ENCODE measurements at places on chromosomes 1 and 21.
A peak's percentile ranks its signal among the peaks of the same experiment; 100 is the strongest.

DNA sequence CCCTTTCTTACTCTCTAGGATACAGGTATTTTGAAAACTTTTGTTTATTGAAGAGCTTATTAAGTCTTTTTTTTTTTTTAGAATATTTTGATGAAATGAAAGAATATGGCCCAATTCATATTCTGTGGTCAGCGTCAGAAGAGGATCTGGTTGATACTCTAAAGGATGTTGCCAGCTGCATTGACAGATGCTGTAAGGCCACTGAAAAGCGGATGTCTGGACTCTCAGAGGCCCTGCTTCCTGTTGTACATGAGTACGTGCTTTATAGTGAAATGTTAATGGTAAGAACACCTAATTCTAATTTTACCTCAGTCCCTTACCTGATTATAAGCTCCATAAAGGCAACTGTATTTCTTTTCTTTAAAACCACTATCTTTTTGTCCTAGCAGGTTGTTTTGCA lies 37.1 kb downstream of the SNX7 start:
- no peak for DNase-seq

DNA sequence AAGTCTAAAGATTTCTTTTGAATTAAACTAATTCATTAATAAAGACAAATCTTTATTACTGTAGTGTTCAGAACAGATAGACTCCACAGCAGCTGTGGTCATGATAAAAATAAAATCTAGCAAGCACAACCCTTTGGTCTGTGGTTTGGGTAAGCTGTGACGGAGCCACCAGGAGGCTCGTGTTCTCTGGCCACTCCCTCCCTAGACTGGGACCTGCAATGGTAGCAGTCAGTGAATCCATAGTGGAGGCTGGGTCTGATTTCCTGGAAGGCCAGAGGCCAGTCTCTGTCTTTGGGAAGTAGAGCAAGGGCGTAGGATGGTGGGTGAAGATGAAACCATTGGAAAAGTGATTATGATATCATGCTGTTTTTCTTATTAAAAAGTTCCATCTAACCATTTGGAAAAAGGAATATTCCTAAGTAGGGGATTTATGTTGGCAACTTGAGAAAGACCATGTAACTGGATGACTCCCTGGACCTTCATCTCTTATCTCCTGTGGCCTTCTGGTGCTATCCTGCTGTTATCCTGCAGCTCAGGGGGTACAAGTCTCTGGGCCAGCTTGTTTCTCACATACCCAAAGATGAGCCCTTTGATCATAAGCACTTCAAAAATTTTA lies 39.0 kb downstream of the TENT5C start:
- no peak for DNase-seq

- DNase-seq, result no peak
Observed at GRCh38 chr21:45202889-45203288, 84.8 kb downstream of the POFUT2 start.

DNA sequence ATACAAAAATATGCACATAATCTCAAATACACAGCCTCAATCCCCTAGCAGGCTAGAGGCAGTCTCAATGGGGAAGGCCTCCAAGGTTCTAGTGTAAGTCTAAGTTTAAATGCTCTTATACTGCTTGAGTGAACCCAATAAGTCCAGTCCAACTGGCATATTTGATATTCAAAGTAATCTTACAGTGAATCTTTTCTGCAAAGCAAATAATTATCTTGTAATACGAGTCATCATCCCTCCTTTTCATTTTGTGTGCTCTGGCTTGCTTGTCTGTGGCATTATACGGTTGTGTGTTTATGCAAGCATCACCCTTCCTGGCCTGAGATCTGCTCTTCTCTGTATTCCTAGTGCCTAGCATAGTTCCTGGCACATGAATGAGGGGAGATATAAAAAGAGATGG lies 166.9 kb upstream of the HMGB4 start:
- DNase-seq, result no peak

GRCh38 chr1:115829947-115830346 lies 11.0 kb downstream of the NHLH2 start:
- DNase-seq, result no peak

DNA sequence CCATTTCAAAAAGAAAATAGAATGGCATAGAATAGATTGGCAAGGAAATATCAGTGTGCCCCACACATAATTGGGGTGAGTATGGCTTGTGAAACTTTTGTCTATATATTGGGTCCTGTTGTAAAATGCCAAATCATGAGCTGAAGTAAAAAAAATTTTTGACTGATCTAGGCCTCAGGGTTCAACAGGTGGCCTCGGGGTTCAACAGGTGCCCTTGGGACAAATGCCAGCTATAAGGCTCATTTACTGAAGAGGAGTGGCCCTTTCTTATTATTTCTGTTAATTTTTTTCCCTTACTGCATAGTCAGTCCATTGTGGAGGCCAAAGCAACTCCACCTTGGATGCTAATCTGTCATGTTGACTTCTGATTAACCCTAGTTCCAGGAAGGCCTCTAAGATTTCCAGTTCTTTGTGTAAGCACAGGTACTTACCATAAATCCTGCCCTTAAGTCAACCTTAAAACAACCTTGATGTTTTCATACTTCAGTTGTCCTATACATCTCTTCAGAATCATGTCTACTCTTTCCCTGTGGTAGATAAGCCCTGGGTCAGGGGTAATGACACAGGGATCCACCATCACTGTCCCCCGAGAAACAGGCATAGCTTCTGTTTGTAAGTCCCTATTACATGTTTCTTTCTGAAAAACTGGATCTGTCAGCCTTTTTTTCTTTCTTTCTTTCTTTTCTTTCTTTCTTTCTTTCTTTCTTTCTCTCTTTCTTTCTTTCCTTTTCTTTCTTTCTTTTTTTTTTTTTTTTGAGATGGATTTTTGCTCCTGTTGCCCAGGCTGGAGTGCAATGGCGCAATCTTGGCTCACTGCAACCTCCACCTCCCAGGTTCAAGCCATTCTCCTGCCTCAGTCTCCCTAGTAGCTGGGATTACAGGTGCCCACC lies 16.6 kb upstream of the KDF1 start:
- DNase-seq, result no peak

- no peak for DNase-seq
Observed at GRCh38 chr1:233356705-233356987, 29.1 kb downstream of the MAP3K21 start.

DNA sequence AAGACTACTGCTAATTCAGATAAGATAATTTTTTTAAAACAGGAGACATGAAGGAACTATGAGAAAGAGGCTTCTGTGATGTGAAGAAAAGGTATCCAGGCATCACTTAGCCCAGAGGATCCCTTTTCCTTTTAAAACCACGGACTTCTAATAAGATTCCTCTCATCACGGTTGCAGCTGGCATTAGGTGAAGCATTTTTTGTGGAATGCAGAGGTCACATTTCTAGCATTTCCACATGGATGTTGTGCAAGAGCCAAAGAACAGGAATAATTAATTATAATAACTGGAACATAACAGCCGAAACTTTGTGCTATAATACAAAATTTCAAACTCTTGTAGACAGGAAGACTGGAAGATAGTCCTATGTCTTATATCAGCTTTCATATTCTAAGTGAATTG lies 27.6 kb downstream of the CYP2J2 start:
- DNase-seq, result no peak

- DNase-seq, result no peak
Observed at GRCh38 chr1:114112775-114113174, 40.9 kb downstream of the SYT6 start.

- DNase-seq, result no peak
Observed at GRCh38 chr1:228865627-228866330, 130.5 kb downstream of the RHOU start.

GRCh38 chr1:184664042-184664660 lies 90.5 kb downstream of the EDEM3 start:
- peak; percentile 56 for DNase-seq

GRCh38 chr1:11761988-11762406 lies at the start of gene C1orf167:
Gene C1orf167 (plus strand): TSS chr1:11762193. CDS start chr1:11764401, 2,208 bp downstream.
- no peak for DNase-seq

- DNase-seq, result no peak
Observed at GRCh38 chr1:98005326-98006010, 84.6 kb upstream of the DPYD start.

GRCh38 chr1:86089765-86090164 lies 66.8 kb downstream of the COL24A1 start:
- no peak for DNase-seq

DNA sequence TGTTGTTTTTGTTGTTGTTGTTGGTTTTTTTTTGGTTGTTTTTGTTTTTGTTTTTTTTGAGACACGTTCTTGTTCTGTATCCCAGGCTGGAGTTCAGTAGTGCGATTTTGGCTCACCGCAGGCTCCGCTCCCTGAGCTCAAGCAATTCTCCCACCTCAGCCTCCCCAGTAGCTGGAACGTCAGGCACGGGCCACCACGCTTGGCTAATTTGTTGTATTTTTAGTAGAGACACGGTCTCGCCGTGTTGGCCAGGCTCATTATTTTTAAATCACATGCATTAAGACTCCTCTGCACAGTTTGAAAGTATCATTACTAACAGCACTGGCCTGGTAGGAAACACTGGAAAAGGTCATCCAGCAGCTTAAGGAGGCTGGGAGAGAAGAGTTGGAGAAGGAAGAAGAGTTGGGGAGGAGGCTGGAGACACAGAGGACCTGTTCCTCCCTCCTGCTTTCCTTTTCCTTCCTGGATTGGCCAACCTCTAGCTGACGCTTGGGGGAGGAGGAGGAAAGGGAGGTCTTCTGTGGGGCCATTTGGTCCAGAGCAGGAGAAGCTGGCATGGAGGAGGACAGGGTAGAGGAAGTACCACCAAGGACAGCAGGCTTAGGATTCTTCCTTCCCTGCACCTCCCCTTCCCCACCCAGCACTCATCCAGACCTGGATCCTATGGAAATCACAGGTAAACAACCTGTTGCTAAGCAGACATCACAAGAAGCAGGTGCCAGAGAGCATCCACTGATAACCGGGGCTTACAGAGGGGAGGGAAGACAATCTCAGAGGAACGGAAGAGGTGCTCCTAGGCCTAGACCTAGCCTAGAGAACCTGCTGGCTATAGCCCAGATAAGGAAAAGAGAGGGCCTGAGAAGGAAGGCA lies 71.9 kb upstream of the GOLT1A start:
- no peak for DNase-seq

- DNase-seq, result no peak
Observed at GRCh38 chr1:92575123-92575522, 88.4 kb upstream of the GFI1 start.

- DNase-seq, result peak; percentile 38
Observed at GRCh38 chr1:162023547-162024501, at the start of gene OLFML2B. Gene OLFML2B (minus strand): TSS chr1:162023869. CDS start chr1:162023430, 439 bp downstream.

GRCh38 chr1:21005466-21006239 lies 171.0 kb downstream of the EIF4G3 start:
- no peak for DNase-seq

Measured in NCI-H460 (cell line).